Endodermal cell (in vitro differentiated cells): ENCODE measurements at places on chromosomes 12 and 14.

GRCh38 chr12:108468196-108468968 is 46.7 kb upstream of the FICD start:
- peak; percentile 79 for DNase-seq

- no peak for DNase-seq
Observed at GRCh38 chr14:93099196-93099595, 16.5 kb downstream of the ITPK1 start.

- DNase-seq = no peak
Observed at GRCh38 chr14:57089901-57090300, 178.8 kb downstream of the EXOC5 start.

GRCh38 chr14:77372304-77372841 is 4.5 kb downstream of the TMED8 start:
- DNase-seq = no peak

DNA sequence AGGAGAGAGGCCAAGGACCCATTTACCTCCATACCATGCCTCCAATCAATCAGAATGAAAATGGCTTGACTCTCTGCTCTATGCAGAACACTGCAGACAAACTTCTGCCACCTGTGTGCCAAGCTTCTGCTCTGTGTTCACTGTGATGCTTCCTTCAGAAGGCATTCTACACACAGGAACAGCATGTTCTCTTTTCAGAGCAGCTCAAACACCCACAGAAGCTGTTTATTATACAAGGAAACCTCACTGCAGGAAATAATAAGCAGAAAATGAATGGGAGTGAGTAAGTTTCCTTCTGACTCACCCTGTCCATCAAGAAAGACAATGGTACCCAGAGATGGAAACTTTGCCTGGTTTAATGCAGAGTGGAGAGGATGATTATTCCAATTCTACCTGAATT is 2.4 kb upstream of the ESR2 start:
- DNase-seq = no peak

DNA sequence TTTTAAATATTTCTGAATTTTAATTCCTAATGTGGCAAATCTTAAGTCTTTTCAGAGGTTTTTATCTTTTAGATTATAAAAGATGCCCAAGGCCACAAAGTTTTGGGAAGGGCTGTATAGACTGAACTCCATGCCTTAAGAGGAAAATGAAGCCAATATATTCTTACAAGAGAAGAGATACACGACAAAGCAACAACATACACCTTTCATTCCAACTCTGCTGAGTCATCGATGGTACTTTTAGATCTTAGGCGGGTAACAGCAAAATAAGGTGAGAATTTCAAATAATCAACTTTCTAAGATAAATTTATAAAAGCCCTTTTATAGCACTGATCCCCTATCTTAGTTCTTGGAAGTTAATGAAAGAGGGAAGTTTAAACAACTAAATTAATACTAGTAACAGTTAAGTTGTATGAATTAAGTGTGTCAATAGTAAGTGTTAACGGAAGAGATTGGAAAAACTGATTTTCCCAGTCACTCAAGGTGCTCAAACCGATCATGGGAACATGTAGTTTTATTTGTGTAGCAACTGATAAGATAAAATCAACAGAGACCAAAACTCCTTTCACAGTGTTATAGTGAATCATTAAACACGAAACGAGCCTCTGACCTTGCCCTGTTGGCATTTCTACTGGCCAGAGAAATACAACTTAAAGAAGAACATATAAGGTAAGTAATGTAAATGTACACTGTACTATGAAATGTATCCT is 18.8 kb upstream of the PIK3C2G start:
- no peak for DNase-seq

DNA sequence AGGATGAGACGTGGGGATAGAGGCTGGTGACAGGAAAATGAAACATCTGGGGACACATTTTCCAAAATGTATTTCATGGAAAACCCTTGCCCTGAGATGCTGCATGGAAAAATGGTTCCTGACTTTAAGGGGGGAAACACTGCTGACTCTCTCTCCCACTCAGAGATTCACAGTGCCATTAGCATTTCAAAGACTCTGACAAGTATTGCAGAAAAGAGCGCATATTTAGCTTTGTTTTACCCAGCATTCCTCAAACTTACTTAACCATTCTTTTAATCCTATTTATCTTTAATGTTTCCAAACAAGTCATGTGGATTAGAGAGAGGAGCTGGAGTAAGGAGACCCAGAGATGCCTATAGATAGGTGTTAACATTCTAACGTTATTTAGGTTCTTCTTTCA is 141.8 kb upstream of the DYRK2 start:
- DNase-seq = no peak

- peak; percentile 79 for DNase-seq
Observed at GRCh38 chr12:98645572-98646067, 530 bp downstream of the APAF1 start.

- no peak for DNase-seq
Observed at GRCh38 chr12:80862531-80862930, 75.2 kb downstream of the LIN7A start.

- peak; percentile 95 for DNase-seq
Observed at GRCh38 chr14:58395812-58396788, at the start of gene TOMM20L. Gene TOMM20L (plus strand): TSS chr14:58395930. CDS start chr14:58395958, 28 bp downstream.

DNA sequence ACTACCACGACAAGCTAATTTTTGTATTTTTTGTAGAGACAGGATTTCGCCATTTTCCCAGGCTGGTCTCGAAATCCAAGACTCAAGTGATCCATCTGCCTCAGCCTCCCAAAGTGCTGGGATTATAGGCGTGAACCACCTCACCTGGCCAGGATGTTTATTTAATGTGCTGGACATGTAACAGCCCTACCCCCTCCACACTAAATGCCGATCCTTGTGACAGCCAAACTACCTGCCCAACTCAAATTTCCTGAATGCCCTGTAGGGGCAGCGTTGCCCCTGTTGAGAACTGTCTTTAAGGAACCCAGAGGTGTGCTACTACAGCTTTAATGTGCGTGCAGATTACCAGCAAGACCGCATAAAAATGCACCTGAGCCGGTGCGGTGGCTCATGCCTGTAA is 48.1 kb downstream of the KCNK13 start:
- peak; percentile 80 for DNase-seq

- no peak for DNase-seq
Observed at GRCh38 chr12:9936591-9936990, 4.4 kb upstream of the CLEC2A start.

DNA sequence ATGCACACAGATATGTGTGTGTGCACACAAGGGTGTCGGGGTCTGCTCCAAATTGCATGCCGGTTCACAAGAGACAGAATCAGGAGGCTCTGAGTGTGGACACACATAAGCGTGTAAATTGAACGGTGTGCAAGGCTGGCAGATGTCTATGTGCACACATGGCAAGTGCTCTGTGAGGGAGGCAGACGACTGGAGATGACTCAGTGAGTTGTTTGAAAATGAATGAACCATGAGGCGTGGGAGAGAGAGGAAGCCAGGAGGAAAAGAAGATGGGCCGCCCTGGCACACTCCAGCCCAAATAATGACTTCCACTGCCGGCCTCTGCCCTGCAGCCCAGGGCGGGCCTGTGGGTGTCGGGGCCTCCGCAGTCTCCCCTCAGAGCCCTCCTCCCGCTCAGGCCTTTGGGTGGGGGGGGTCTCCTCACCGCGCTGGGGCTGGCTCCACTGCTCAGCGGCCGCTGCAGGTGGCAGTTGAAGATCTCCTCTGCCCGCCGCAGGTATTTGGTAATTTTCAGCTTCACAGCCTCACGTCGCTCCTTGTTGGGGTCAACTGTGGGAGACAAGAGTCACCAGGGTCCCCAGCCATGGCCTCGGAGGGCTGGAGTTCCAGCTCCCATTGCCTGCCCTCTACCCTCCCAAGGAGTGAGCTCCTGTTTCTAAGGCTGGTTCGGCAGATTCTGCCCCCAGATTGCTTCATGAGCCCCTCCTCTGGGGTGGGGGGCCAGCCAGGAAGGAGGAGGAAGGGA is 3.5 kb downstream of the RPS6KL1 start:
- no peak for DNase-seq
